ENCODE measurements at places on chromosomes 6 and 20.
A peak's percentile ranks its signal among the peaks of the same experiment; 100 is the strongest.

DNA sequence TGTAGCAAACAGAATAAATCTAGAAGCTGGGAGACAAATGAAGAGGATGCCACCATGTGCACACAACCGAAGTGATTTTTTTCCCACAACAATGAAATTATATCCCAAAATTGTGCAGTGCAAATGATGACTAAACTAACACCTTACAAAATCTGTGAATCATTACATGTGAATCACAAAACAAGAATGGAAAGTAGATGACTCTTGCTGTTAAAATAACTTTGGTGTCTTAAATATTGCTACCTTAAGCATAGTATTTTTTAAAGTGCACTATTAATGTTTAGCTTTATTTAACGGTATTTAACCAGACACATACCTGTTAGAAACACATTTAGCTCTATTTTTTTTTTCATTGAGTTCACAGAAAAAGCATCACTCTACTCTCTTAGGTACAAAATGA is 190.8 kb downstream of the TBC1D32 start:
- DNase-seq, result no peak

DNA sequence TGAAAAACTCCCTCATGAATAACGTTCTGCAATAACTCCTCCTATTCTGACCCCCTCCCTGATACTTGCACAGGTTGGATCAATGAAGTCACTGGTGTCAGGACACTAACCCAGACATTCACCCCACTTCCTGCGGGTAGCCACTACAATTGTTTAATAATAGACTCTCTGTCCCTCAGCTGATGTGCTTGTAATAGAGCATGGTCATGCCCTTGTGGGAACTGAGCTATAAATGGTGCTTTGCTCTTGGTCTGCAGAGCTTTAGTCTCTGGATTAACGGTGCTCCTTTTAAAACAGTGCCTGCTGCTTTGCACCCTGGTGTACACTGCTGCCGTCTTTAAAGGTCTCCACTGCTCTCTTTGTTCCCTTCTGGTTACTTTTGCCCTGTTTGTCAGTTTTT is 127.3 kb downstream of the BACH2 start:
- peak; percentile 73 for DNase-seq

GRCh38 chr20:25510721-25511120 is 74.6 kb downstream of the NINL start:
- no peak for DNase-seq

- no peak for DNase-seq
These were observed 569.9 kb downstream of the BCKDHB start for GRCh38 chr6:80676386-80676785.

DNA sequence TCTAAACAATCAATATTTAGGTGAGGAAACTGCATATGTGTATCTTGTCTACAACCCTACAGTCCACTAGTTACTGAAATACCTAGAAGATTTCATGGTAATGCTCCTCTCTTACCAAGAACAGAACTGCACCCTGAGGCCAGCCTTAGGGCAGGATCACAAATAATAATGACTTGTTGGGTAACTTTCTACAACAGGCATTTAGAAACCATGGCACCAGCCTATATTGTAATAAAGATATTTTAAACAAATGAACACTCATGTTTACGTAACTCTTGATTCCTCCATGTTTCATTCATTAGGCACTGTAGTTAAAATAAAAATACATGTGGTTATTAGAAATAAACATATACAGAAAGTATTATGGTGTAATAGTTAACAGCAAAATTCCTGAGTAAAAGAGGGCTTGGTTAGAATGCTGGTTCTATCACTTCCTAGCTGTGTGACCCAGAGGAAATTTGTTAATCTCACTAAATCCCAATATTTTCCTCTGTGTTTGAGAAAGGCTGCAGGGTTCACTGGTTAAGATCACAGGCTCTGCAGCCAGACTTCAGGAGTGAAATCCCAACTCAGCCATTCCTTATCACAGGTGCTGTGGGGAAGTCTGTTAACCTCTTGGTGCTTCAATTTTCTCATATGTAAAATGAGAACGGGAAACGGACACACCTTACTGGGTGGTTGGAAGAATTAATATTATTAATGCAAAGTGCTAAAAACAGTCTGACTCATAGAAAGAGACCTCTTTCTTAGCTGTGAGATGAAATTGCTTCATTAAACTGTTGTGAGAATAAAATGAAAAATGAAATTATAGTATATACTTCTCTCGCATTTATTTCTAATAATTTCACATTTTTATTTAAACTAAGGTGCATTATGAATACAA is 8.5 kb downstream of the HMGN3 start:
- peak; percentile 11 for DNase-seq

DNA sequence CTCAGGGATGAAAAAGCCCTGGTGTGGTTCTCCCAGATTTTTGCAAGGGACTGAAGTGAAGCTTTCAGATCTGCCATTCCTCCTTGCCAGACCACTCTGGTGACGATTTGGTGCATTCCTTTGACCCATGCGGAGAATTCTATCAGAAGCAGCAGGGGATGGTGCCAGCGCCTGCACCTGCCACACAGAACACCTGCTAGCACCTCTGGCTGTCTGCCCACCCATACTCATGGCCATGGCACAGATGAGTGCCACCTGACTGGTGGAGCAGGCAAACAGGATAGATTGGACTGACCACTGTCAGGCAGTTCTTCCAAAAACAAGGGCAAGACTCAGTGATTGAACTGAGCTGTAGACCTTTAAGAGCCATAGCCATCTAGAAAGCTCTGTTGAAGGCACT is 107.1 kb downstream of the CDYL start:
- DNase-seq, result no peak

- DNase-seq, result no peak
These were observed 20.8 kb downstream of the PEX7 start for GRCh38 chr6:136843210-136843609.

DNA sequence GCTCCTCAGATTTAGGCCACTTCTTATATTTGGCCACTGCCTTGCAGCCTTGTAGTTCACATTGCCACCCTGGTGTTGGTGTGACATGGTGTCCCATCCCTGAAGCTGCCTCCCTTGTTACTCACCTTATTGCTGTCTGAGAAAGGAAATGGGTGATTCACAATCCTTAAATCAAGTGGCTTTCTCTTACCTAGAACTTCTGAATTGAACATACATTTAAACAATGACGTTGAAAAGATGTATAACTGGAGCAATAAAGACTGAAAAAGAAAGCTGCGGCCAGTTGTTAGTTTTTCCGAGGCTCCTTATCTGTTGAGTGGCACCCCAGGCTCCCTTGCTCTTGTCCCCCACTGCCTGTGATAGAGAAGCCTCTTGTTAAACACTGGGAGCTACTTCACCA is 28.8 kb upstream of the GNRH2 start:
- no peak for DNase-seq

- DNase-seq, result peak; percentile 43
These were observed 26.4 kb upstream of the BHLHE23 start for GRCh38 chr20:63032861-63033793.

GRCh38 chr20:54167909-54168872 is 5.6 kb downstream of the CYP24A1 start:
- DNase-seq, result no peak

GRCh38 chr20:33285861-33286495 is 3.0 kb downstream of the BPIFB1 start:
- DNase-seq, result no peak

GRCh38 chr6:7680393-7681075 is 45.4 kb upstream of the BMP6 start:
- peak; percentile 59 for DNase-seq

DNA sequence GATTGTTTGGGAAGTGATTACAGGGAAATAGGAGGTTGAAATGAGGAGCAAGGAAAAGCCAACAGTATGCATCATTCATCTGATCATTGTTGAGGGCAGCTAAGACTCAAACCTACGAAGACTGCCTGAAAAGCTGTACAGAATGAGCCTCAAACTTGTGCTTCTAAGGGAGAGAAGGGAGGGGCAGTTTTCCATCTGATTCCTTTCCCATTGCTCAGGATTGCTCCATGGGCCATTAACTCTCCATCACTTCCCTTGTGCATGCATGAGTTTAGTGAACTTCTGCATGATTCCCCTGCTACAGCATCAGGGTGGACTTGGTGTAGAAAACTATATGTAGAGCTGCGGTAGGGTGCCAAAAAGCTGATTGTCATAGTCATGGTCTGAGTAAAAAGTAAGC is 742.7 kb upstream of the SLC35B3 start:
- no peak for DNase-seq

DNA sequence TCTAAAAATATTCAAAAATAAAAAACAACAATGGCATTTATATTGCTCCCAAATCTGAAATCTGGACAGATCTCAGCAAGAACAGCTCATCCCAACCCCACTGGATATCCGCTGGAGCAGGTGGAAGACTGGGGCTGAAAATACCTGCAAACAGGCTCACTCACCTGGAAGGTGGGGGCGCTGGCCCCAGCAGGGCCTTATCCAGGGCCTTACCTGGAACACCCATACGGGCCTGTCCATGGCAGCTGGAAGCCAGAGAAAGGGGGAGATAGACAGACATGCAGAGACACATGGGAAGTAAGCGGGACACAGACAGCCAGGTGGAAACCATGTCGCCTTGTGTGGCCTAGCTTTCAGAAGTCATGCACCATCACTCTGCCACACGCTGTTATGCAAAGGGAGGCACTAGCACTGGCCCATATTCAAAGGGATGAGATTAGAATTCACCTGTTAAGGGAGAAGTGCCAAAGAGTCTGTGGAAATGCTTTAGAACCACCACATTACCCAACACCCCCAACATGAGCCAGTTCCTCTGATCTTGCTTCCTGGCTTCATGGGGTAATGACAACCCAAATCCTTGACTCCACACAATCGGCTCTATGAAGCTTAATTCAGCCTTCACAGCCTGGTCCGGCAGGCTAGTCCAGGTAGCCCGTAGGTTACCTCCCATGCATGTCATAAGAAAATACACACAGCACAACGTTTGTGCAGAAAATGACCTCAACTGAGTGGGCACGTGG is 99.0 kb upstream of the CDYL start:
- DNase-seq, result no peak

DNA sequence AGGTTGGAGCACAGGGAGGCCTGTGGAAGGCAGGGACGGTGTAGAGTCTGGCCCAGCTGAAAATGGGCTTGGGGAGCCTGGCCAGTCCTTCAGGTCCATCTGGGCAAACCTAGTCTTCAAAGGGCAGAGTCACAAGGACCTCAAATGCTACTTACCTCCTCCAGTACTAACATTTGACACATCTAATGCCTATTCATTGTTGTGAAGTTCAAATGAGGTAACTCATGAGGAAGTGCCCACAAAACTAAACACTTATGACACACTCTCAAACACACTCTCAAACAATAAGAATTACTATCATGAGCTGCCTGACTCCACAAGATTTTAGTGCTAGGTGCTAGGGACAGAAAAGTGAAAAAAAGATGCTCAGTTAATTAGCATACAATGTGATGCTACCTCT is 27.1 kb downstream of the DAAM2 start:
- peak; percentile 4 for DNase-seq

DNA sequence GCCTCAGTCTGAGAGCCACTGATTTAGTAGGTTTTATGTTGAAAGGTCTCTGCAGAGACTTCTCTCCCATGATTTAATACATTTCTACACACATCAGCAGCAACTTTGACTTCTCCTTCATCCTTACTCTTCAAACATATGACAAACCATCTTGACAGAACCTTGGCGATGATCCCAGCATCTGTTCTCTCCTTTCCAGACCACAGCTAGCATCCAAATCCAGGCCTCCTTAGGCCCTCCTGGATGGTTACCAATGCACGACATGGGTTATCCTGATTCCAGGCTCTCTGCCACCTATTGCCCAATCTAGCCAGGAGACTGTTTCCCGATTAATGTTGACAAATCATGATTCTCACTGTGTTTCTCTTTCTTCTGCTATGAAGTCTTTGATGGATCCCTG is 16.8 kb downstream of the LAMA4 start:
- DNase-seq, result no peak

- DNase-seq, result no peak
These were observed 15.6 kb downstream of the BTN2A1 start for GRCh38 chr6:26473429-26473757.

- DNase-seq, result no peak
These were observed 165.4 kb downstream of the QKI start for GRCh38 chr6:163579880-163580295.

- DNase-seq, result peak; percentile 23
These were observed 129.9 kb downstream of the EYA2 start for GRCh38 chr20:47024461-47024937.

DNA sequence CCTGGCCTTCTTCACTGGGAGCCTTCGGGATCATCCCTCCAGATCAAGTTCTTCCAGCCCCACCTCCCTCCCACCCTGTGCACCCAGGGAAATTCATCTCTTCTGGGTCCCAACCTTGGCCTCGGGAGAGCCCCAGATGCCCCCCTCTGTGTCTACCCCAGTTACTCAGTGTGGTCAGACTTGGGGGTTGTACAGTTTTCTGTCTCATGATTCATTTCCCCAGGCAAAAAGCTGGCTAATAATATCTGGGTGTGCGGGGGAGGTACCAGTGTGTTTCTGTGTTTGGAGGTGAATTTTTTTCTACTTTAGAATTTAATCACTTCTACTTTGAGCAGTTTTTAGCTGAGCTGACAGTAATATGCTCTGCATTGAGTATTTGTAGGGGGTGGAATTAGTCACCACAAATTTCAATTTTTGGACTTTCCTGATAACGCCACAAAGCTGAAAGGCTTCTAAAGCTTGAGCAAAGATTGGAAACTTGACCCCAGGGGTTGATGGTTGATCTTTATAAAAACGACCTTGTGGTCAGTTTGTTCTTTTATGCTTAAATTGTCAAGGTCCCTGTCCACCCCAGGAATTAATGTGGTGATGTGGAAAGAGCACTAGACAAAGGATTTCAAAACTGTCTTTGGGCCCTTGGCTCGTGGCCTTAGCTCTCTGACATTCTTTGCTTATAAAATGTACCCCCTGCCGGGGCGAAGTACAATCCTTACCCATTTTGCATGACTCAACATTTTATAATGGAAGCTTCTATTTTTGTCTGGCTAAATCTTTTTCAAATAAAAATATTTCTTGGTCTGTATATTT is 284.7 kb upstream of the TAB2 start:
- peak; percentile 68 for DNase-seq

GRCh38 chr20:19695081-19695480 is 63.0 kb upstream of the RIN2 start:
- DNase-seq, result no peak

DNA sequence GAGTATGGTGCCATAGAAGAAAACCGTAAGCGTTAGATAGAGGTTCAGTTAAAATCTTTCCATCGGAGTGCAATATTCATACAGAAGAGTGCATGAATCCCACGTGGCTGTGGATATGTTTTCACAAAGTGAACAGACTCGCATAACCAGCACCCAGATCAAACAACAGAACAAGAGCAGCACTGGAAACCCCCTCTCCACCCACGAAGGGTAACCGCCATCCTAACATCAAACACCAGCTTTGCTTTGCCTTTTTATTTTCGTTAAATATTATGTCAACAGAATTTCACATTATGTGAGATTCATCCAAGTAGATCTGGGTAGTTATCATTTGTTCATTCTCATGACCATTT is 4.7 kb downstream of the GTSF1L start:
- DNase-seq, result no peak

DNA sequence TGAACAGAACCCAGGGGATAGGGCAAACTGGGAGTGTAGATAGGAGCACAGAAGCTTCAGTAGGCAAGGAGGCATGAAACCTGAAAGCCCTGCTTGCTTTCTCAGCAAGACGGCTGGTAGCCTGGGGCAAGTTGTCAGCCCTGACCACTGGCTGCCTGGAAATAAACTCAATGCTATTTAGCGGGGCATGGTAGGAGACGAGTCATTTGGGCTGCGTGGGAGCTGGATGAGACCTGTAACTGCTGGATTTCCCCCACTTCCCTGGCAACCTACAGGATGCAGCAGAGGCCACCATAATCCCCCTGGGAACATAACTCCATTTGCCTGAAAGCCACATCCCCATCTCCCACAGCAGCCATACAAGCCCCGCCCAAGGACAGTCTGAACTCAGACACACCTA is 332.6 kb upstream of the TBX18 start:
- DNase-seq, result no peak
